ENCODE measurements at places on chromosomes 16 and 17. TPM values are rescaled to one million over a fixed set of nuclear protein-coding genes. Genes with fewer than 3 reads are reported as not detected.

Gene UNC13D
- 0.52 TPM for polyA plus RNA-seq

Gene CCT6B
- 0.72 TPM for polyA plus RNA-seq

Gene ETV4
- polyA plus RNA-seq: 13.2 TPM

Gene KIAA0513
- 11.4 TPM for polyA plus RNA-seq

Gene EXOSC6
- polyA plus RNA-seq: 5.8 TPM

Gene PRAC1
- polyA plus RNA-seq: not detected

Gene RASL10B
- 4.1 TPM for polyA plus RNA-seq

DNA sequence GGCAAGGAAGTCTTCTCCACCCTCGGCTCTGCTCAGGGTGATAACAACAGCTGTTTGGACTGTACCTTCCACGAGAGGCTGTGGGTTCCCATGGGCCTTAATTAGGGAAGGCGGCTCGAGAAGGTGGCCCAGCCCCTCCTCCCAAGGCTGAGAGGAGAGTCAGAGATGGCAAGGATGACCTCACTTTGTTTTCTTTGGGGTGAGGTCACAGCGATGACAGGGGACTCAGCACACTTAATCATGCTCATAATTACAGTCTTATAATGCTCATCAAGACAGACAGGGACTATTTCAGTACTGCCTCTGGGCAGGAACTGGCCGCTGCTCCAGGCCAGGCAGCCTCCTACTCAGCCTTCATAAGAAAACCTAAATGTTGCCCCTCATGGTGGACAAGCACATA lies 19.7 kb downstream of the WFDC1 start:
- no peaks in the 10 kb centered on the region for H3K4me1 ChIP-seq
- H3K27me3 ChIP-seq: no peaks in the 10 kb centered on the region
- peaks cover 9% of the 10 kb centered on the region for H3K36me3 ChIP-seq
- H3K27ac ChIP-seq: no peak overlapping the region
- H3K4me3 ChIP-seq: no peak overlapping the region

GRCh38 chr17:43928609-43929008 lies 13.7 kb downstream of the PPY start:
- no peaks in the 10 kb centered on the region for H3K4me1 ChIP-seq
- H3K36me3 ChIP-seq: no peaks in the 10 kb centered on the region
- no peak overlapping the region for H3K4me3 ChIP-seq
- peaks cover 78% of the 10 kb centered on the region for H3K27me3 ChIP-seq
- DNase-seq: no peak

DNA sequence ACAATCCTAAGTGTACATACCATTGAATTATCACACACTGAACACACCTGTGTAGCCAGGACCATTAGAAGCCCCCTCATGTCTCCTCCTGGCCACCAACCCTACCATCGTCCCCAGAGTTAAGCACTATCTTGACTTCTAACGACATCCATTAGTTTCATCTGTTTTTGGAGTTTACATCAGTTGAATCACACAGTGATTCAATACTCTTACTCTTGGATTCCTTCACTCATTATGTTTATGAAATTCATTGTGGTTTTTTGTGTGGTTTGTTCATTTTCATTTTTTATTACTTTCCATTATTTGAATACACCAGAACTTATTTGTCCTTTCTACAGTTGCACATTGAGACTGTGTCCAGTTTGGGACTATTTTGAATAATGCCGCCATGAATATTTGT lies 13.6 kb downstream of the DRC7 start:
- H3K4me1 ChIP-seq: no peaks in the 10 kb centered on the region
- peak; percentile 3 for DNase-seq
- no peak overlapping the region for H3K27ac ChIP-seq
- no peaks in the 10 kb centered on the region for H3K36me3 ChIP-seq
- no peak overlapping the region for H3K4me3 ChIP-seq

DNA sequence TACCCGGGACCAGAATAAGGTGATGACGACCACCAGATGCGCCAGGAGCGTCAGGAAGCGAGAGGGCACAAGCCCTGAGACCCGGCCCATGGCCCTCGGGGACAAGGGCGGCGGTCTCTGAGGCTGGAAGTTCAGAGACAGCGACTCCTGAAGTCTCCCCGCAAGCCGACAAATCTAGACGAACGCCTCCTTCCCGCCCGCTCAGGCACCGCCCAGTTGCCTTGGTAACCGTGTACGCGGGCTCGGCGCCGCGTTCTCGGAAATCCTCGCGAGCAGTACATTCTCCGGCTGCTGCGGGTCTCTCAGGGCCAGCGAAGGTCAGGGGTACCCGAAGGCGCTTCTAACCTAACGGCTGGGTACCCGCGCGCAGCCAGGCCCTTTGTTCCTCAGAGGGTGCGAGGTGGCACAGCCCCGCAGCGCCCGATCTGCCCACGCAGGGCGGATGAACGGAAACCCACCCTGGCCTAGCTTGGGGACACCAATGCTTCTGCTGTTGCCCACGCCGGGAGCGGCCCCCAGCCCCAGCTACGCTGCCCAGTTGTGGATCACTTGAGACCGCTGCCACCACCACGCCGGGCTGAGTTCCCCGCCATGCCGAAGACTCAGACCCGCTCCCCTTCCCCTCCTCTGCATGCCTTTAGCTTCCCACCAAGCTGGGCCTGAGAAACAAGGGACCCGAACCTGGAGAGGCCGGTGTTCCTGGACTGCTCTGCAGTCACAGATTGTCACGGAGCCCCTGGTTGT lies at the start of gene TMEM107:
TSS of gene TMEM107 (minus strand) at position 184 of the 744 bp plus-strand sequence. CDS start at position 90, 94 bp downstream.
- peak within 1 kb of the TSS; percentile 65 for H3K4me3 ChIP-seq
- peak; percentile 72 for DNase-seq
- H3K4me1 ChIP-seq: peaks cover 12% of the 10 kb centered on the region
- H3K27ac ChIP-seq: peak within 1 kb of the TSS; percentile 86
- no peaks in the 10 kb centered on the region for H3K36me3 ChIP-seq
- H3K27me3 ChIP-seq: no peaks in the 10 kb centered on the region

DNA sequence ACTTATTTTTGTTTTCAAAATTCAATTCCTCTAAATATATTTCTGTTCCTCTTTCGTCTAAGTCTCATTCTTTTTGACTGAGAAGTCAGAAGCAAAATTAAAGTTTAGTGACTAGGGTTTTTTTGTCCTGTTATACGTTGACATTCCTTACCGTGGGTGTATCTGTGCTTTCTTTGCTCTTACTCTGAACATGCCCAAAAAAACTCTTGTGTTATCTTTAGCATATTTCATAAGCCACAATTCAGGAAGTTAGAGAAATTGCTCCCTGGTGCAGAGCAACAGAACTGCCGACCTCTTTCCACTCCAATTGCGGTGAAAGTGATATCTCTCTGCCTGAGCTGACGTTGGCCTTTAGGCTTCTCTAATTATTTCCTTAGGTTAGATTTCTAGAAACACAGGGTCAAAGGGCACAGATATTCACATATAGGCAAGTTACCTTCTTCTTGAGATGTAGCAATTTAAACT lies 65.7 kb downstream of the CENPV start:
- no peak overlapping the region for H3K4me3 ChIP-seq
- peaks cover 18% of the 10 kb centered on the region for H3K4me1 ChIP-seq
- DNase-seq: peak; percentile 87
- peak overlapping the region; percentile 98 for H3K27ac ChIP-seq
- H3K27me3 ChIP-seq: no peaks in the 10 kb centered on the region

DNA sequence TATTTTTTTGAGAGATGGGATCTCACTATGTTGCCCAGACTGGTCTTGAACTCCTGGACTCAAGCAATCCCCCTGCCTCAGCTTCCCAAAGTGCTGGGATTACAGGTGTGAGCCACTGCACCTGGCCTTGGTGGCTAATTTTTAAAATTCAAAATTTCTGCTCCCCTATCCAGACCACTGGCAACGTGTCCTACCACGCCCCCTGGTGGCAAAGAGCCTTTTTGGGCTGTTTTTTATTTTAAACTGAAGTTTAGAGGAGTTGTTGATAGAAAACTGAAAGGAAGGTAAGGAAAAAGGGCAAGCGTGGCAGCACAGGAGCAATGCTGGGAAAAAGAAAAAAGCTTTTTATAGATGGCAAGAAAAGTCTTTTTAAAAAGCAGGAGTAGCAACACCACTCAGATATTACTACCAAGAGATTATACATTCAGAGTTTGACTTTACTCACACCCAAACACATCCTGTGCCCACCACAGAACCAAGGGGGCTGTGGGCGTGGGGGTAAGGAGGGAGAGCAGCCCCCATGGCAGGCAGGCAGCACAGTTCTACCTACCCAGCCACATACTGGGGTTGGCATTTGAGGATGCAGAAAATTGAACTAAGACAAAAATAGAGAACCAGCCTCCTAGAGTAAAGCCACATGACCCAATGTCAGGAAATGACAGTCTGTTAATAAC lies 4.2 kb upstream of the MXRA7 start:
- peaks cover 18% of the 10 kb centered on the region for H3K4me1 ChIP-seq
- H3K27me3 ChIP-seq: no peaks in the 10 kb centered on the region
- no peak overlapping the region for H3K4me3 ChIP-seq
- DNase-seq: peak; percentile 59
- H3K27ac ChIP-seq: peak overlapping the region; percentile 31
- peaks cover 34% of the 10 kb centered on the region for H3K36me3 ChIP-seq

GRCh38 chr17:42660692-42661345 lies 1.7 kb downstream of the TUBG2 start:
- peaks cover 8% of the 10 kb centered on the region for H3K4me1 ChIP-seq
- no peak overlapping the region for H3K4me3 ChIP-seq
- no peaks in the 10 kb centered on the region for H3K27me3 ChIP-seq
- peak; percentile 72 for DNase-seq
- H3K27ac ChIP-seq: peak overlapping the region; percentile 8
- H3K36me3 ChIP-seq: peaks cover 16% of the 10 kb centered on the region

- DNase-seq: no peak
- peaks cover 22% of the 10 kb centered on the region for H3K27me3 ChIP-seq
- H3K4me1 ChIP-seq: peaks cover 4% of the 10 kb centered on the region
- H3K4me3 ChIP-seq: no peak overlapping the region
Measured at GRCh38 chr17:77601054-77601979, 357.2 kb upstream of the TNRC6C start.

DNA sequence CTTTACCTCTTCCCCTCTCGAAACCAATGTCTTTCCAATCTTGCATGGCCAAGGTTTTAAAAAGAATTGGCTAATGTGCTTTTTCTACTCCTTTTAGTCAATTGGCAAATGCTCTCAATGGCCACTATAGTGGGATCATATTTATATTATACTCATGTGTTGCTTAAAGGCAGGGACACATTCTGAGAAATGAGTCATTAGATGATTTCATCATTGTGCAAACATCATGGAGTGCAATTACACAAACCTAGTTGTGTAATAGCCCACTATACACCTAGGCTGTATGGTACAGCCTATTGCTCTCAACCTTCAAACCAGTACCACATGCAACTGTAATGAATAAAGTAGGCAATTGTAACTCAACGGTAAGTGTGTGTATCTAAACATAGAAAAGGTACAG lies 180.9 kb downstream of the HS3ST3A1 start:
- peak; percentile 92 for DNase-seq
- H3K4me3 ChIP-seq: no peak overlapping the region
- H3K27me3 ChIP-seq: no peaks in the 10 kb centered on the region
- H3K4me1 ChIP-seq: peaks cover 21% of the 10 kb centered on the region
- no peaks in the 10 kb centered on the region for H3K36me3 ChIP-seq
- peak overlapping the region; percentile 63 for H3K27ac ChIP-seq

GRCh38 chr16:4140652-4141051 lies 24.4 kb upstream of the ADCY9 start:
- no peaks in the 10 kb centered on the region for H3K4me1 ChIP-seq
- peak overlapping the region; percentile 72 for H3K27ac ChIP-seq
- peak; percentile 63 for DNase-seq
- no peaks in the 10 kb centered on the region for H3K27me3 ChIP-seq
- H3K4me3 ChIP-seq: no peak overlapping the region
- no peaks in the 10 kb centered on the region for H3K36me3 ChIP-seq

- H3K4me1 ChIP-seq: no peaks in the 10 kb centered on the region
- H3K27ac ChIP-seq: no peak overlapping the region
- no peak overlapping the region for H3K4me3 ChIP-seq
- DNase-seq: no peak
- no peaks in the 10 kb centered on the region for H3K27me3 ChIP-seq
Measured at GRCh38 chr17:21007646-21008045, 35.2 kb downstream of the USP22 start.

DNA sequence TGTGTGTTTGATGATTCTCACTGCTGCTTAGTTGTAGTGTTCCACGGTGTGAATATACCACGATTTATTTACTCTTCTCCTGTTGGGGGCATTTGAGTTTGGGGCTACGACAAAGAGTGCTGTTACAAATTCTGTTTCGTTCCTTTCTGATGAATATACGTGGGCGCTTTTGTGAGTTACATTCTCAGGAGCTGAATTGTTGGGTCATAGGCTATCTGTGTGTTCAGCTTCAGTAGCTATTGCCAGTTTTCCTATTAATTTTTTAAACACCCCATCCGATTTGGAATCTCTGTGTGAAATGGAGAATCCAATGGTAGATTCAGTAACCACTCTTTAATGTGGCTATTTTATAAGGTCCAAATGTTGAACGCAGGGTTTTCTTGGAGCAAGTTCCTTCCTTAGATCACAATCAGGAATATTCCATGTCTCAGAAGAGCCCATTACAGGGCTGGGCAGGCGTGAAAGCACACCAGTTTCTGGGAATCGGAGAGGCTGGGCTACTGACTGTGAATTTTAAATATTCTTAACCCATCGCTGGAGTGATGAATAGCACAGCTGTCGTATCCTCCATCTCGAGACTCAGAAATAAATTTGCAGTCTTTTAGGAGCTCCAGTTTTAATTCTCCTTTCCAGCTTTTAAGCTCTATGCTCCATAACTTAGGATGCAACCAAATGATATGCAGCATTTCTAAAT lies 115.9 kb downstream of the PITPNC1 start:
- no peaks in the 10 kb centered on the region for H3K36me3 ChIP-seq
- H3K27ac ChIP-seq: no peak overlapping the region
- H3K4me3 ChIP-seq: no peak overlapping the region
- peak; percentile 31 for DNase-seq

- H3K27ac ChIP-seq: no peak overlapping the region
- H3K4me3 ChIP-seq: no peak overlapping the region
- no peak for DNase-seq
- H3K27me3 ChIP-seq: no peaks in the 10 kb centered on the region
Measured at GRCh38 chr16:71263582-71263981, 25.6 kb downstream of the CMTR2 start.

- no peak overlapping the region for H3K4me3 ChIP-seq
- peak overlapping the region; percentile 44 for H3K27ac ChIP-seq
- no peaks in the 10 kb centered on the region for H3K27me3 ChIP-seq
- no peaks in the 10 kb centered on the region for H3K36me3 ChIP-seq
- no peak for DNase-seq
- H3K4me1 ChIP-seq: peaks cover 29% of the 10 kb centered on the region
Measured at GRCh38 chr16:85391175-85391707, 221.9 kb upstream of the GSE1 start.

GRCh38 chr16:15658149-15658548 lies 8.1 kb downstream of the NDE1 start:
- H3K27me3 ChIP-seq: no peaks in the 10 kb centered on the region
- no peak overlapping the region for H3K4me3 ChIP-seq
- peaks cover 5% of the 10 kb centered on the region for H3K36me3 ChIP-seq
- DNase-seq: no peak

DNA sequence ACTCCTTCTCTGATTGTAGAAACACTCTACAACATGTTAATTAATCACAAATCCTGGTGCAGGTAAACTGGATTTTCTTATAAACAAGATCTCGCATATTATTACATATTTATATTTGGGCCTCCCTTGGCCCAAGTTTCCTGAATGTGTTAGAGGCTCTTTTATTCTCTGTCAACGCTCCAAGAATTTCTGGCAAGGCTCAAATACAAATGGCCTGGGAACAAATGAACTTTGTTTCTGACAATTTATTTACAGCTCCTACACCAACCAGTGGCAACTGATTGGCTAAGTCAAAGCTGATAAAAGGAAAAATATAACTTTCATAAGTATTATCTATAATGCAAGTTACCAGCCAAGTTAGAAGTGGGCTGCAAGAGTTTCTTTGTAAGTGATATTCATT lies 64.9 kb upstream of the CORO6 start:
- H3K27me3 ChIP-seq: no peaks in the 10 kb centered on the region
- H3K4me3 ChIP-seq: no peak overlapping the region
- H3K36me3 ChIP-seq: peaks cover 9% of the 10 kb centered on the region

- no peaks in the 10 kb centered on the region for H3K4me1 ChIP-seq
- no peaks in the 10 kb centered on the region for H3K36me3 ChIP-seq
- no peak overlapping the region for H3K27ac ChIP-seq
- no peaks in the 10 kb centered on the region for H3K27me3 ChIP-seq
- H3K4me3 ChIP-seq: no peak overlapping the region
Measured at GRCh38 chr17:13400491-13400890, 201.2 kb downstream of the HS3ST3A1 start.
